Activated CD4-positive, alpha-beta T cell treated with anti-CD3 and anti-CD28 coated beads, Interleukin-2, amount 50 U/mL, for 48 hours (primary cell): ENCODE measurements at places on chromosomes 1 and 21.

DNA sequence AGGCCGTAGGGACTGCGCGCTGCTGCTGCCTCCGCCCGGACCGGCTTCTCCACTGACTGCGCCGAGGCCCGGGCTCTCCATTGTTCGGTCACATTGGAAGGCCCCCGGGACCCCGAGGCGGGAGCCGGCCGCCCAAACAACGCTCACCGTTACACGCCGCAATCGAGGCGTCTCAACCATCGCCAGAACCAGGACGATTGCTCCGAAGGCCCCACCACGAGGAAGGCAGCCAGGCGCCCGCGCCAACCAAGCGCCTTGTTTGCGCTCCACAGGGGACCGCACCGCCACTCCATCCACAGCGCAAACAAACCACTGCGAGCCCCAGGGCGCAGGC, 595 bp downstream of the GLUL start:
- DNase-seq = no peak

GRCh38 chr1:208235982-208236761, 8.0 kb downstream of the PLXNA2 start:
- peak; percentile 9 for DNase-seq

GRCh38 chr1:109877317-109877771, 33.3 kb upstream of the CSF1 start:
- DNase-seq = no peak

DNA sequence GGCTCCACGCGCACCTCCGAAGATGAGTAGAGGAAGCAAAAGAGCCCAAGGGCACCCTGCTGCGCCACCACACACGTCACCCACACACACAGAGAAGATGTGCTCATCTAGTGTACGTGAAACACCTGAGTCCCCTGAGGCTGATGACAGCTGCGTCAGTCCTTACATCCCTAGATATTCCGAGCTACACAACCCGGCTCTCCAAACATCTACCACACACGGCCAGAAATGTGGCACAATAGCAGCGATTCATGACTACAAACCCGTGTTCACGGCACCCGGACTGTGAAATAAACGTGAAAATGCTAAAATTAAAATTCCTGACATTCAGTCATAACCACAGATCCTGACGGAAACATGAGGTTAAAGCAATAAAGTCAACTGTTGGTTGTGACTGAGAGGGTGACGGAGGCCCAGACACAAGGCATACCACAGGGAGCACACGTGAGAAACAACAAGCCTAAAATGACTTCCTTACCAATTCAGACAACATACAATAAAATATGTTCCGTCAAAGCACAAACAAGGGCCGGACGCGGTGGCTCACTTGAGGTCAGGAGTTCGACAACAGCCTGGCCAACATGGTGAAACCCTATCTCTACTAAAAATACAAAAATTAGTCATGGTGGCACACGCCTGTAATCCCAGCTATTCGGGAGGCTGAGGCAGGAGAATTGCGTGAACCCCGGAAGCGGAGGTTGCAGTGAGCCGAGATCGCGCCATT, 7.3 kb downstream of the SSU72 start:
- no peak for DNase-seq

- no peak for DNase-seq
Observed at GRCh38 chr21:45285266-45285931, 2.3 kb downstream of the POFUT2 start.
